Glomerular endothelial cell (primary cell): ENCODE measurements at places on chromosomes 5 and 9.

DNA sequence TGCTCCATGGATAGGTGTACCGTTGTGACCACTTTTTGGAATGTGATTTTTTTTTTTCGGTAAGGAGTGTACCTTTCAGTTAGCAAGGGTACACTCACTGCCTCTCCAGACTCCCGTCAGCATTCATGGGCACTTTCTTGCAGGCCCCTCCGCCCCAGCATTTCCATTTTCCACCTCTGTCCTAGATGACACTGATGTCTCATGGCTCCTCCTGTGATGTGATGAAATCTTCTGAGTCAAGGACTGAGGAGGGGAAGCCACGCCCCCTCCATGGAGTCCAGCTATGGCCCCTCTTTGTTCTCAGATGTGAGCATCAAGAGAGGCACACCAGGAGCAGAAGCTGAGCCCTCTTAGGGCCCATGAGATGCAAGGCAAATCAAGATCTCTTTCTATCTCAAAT is 61.8 kb downstream of the CTSL start:
- no peak for DNase-seq

GRCh38 chr5:25033658-25034057 is 388.9 kb upstream of the CDH10 start:
- DNase-seq: no peak

- no peak for DNase-seq
Measured at GRCh38 chr5:27191786-27192510, 153.6 kb upstream of the CDH9 start.

- no peak for DNase-seq
Measured at GRCh38 chr5:112919972-112920371, 2.1 kb downstream of the REEP5 start.

- no peak for DNase-seq
Measured at GRCh38 chr5:157026789-157027424, 32.0 kb downstream of the HAVCR1 start.
